Skeletal muscle cell (primary cell): ENCODE measurements at places on chromosomes 7 and 10.

- DNase-seq, result no peak
Observed at GRCh38 chr7:153023194-153023592, 263.6 kb downstream of the ACTR3B start.

DNA sequence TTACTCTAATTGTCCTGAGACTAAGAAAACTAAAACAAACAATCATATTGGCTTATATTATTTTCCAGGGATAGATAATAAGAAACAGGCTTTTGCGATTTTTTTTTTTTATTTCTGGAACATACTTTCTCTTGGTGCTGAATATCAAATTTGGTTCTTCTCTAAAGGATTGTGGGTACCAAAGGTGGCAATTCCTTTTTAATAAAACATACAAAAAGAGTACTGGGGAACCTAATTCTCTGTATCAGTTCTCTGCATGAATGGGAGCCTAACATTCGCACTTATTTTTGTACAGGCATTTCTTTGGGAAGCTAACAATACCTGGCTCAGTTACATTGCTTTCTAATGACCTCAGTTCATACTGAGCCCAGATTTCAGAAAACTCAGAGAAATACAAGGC is 32.8 kb downstream of the LRRC18 start:
- DNase-seq, result no peak

GRCh38 chr7:9031386-9031785 is 598.0 kb downstream of the NXPH1 start:
- DNase-seq, result no peak

DNA sequence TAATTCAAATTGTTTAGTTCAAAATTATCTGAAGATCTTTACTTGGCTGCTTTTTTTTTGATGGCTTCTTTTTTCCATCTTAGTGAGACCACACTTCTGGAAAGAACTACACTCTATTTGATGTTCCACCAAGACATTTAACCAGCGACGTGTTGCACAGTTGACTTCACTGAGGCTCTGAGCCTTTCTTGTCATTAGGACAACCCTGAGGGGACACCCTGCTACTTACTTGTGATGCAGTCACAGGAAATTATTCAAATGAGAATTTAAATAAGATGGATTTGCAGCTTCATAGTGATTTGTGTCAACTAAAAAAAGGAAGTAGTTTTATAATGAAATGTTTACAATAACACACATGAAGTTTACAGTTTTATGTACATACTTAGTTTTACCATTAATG is 25.6 kb upstream of the PIK3CG start:
- no peak for DNase-seq

GRCh38 chr7:151062399-151063211 is 3.2 kb downstream of the SLC4A2 start:
- no peak for DNase-seq

DNA sequence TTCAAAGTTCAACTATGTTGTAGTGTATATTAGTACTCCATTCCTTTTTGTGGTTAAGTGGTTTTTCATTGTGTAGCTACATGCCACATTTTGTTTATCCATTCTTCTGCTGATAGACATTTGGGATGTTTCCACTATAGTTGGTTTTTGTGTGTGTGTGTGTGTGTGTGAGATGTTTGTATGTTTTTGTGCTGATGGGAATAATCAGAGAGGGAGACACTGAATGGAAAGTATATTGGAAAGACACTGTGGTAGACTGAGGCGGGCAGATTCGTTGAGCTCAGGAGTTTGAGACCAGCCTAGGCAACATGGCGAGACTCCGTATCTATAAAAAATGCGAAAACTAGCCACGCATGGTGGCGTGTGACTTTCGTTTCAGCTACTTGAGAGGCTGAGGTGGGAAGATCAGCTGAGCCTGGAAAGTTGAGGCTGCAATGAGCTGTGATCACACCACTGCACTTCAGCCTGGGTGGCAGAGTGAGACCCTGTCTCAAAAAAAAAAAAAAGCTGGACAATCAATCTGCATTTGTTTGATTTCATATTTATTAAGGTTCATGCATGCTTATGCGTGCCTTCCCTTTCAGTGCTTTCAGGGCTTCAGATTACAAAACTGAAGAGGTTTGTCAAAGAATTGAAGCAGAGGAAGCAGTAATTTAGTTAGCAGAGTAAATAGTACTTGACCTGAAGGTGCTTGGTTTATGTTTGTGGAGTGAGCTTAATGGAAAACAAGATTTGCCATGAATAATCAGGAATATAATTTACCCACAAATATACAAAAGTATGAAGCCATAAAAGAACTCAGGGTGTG is 14.7 kb downstream of the SEC24C start:
- no peak for DNase-seq

- no peak for DNase-seq
Observed at GRCh38 chr7:6531492-6532279, 19.6 kb downstream of the GRID2IP start.

- no peak for DNase-seq
Observed at GRCh38 chr7:105673367-105674084, 92.2 kb upstream of the EFCAB10 start.

GRCh38 chr7:83005410-83005809 is 157.3 kb downstream of the PCLO start:
- no peak for DNase-seq

GRCh38 chr7:46115410-46115809 is 194.3 kb upstream of the IGFBP3 start:
- no peak for DNase-seq

- no peak for DNase-seq
Observed at GRCh38 chr7:147282204-147282603, 1165.6 kb downstream of the CNTNAP2 start.

DNA sequence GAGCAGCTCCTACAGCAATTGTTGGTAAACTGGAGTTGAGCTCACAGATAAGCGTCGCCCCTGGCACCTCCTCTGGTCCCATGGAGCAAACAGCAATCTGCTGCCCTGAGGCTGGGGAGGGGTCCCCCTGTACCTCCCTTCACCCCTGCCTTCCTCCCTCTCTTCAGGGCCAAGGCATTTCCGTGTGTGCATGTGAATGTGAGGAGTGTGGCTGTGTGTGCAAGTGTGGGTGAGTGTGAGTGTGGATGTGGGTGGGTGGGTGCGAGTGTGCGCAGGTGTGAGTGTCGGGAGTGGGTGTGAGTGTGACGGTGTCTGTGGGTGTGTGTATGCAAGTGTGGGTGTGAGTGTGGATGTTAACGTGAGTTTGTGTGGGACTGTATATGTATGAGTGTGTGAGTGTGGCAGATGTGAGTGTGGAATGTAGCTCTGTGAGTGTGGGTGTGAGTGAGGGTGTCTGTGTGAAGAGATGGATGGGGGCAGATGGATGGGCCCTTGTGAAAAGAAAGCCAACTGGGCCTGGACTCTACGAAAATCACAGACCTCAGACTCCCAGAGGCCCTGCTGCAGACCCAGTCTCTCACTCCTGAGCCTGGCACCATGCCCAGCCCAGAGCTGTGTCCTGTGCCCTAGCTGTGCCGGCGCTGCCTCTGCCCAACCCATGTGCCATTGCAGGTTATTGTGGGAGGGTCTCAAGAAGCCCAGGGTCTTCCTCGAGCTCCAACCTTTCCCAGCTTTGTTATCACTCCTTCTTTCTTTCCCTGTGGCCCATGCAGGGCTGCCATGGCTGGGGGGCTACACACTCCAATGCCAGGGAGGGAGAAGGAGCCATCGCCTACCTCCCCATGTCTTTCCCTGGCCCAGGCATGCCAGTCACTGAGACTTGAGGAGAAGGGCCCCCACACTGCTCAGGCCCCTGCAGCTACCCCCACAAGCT is 73.9 kb downstream of the GRID1 start:
- no peak for DNase-seq

- no peak for DNase-seq
Observed at GRCh38 chr7:299628-300027, 9.7 kb downstream of the FOXL3 start.

DNA sequence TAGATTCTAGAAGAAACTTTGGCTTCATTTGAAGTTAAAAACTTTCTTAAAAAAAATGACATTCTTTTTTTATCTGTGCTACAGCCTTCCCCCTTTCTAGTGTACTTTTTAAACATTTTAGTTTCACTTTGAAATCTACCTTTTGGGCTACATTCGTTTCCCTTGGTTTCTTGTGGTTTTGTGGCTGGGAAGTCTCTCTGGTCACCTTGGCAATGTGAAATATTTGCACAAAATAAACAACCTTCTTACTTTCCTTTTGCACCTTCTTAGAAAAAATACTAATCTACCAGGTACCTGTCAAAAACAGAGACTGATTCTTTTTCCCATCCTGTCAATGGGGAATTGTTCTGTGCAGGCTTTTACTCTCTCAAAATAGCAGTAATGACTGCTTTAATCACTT is 350.2 kb downstream of the GATA3 start:
- DNase-seq, result no peak

DNA sequence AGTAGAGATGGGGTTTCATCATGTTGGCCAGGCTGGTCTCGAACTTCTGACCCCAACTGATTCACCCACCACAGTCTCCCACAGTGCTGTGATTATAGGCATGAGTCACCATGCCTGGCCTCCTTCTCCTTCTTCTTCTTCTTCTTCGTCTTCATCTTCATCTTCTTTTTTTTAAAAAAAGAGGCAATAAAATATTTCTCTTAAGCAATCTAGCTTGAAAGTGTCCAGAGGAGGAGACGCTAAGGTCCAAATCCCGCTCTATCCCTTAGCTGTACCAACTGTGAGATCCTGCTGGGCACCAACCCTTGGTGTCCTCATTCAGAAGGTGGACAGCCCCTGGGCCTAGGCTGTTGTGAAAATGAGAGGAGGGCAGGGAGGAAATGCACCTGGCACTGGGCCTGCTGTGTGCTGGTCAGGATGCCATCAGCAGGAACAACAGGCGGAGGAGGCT is 13.9 kb upstream of the PSAP start:
- DNase-seq, result peak; percentile 59

DNA sequence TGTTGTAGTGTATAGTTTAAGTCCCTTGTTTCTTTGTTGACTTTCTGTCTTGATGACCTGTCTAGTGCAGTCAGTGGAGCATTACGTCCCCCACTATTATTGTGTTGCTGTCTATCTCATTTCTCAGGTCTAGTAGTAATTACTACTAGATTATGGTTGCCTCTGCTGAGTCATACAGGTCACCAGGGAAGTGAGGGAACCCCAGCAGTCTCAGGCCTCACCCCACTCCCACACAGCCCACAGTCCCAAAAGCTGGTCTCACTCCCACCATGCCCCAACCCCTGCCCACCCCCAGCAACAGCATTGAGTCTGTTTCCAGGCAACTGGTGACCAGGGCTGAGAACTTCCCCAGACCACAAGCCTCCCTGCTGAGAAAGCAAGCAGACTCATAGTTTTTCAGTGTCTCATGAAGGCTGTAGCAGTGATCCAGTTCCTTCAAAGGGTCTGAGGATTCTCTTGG is 88.0 kb downstream of the PLXDC2 start:
- peak; percentile 42 for DNase-seq

GRCh38 chr7:96026611-96027010 is 254.3 kb downstream of the DYNC1I1 start:
- DNase-seq, result no peak

GRCh38 chr7:123719197-123719721 is 29.5 kb downstream of the WASL start:
- DNase-seq, result no peak

- DNase-seq, result no peak
Observed at GRCh38 chr7:609365-609764, 89.7 kb upstream of the PDGFA start.

DNA sequence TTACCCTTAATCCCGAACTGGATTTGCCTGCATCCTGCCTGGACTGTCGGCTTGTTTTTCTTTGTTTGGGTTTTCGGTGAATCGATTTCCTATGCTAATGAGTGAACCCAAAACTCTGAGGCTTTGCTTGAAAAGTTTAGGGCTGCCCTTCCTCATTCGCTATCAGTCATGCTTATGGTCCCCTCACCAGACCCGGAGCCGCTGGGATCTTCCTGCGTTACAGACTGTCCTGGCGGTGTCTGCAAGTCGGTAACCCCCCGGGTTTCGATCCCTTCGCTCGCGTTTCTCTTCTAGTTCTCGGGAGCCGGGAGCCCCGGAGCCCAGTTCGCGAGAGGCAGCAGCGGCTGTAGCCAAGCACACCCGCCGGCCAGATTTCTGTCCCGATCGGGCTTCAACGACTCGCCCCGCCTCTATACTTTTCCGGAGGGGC is 2.2 kb downstream of the EMX2 start:
- DNase-seq, result no peak

DNA sequence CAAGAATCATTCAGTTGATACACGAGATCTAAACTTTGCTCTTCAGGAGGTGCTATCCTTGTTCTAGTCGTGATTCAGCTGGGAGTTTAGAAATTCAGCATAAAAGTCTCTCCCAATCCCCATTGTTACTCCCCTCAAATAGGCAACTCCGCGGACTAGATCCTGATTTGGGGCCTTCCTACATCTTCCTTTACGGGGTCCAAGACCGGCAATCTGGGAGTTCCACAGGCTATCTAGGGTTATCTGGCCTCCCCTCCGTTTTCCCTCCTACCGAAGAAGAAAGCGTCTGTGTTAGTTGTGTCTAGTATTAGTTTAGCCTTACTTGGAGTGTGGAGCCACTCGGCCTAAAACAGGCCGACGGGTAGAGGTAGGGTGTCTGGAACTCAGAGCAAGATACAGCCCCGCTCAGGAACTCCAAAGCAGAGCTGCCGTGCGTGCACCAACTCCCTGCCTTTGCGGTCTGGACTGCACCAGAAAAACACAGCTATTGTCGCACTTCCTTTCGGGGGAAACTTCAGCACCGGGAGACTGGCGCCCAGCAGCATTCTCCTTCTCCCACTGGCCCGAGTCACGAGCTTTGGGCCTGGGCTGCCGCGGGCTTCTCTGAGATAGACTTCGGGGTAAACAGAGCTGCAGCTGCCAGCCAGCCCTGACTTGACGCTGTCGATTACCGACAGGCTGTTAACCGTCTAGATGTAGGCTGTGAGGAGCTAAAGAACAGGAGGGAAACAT is 1.5 kb upstream of the DLX5 start:
- DNase-seq, result no peak

GRCh38 chr10:73937333-73938043 is 26.6 kb downstream of the PLAU start:
- DNase-seq, result peak; percentile 42

DNA sequence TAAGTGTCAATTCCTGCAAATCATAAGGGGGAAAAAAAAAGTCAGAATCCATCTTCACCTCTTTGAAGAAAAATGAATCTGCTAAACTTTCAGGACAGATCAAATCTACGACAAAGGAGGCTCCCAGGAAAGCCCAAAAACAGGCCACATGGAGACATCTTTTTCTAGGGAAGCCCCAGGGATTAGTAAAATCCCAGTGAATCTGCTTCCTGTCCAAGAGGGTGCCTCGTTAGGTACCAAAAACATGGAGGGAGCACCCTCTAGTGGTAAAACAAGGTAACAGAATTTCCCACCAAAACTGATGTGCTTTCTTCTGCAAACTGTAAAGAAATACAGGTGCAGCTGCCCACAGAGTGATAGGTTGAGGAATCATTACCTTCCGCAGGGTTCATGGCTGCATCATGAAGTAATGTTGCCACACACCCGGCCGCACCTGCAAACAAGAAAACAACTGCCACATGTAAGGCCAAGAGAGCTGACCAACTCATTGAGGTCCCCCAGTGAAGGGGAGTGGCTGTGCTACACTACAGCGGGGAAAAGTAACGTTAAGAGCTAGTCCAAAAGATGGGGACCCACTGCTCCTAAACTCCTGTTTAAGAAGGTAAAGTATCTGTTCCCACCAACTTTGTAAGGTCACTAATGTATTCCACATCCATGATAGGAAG is 7.9 kb downstream of the SLC25A28 start:
- DNase-seq, result no peak

GRCh38 chr10:89975771-89976170 is 274.4 kb downstream of the KIF20B start:
- no peak for DNase-seq

GRCh38 chr7:130148561-130148960 is 56.6 kb downstream of the TMEM209 start:
- DNase-seq, result no peak
